ENCODE measurements at places on chromosomes 3 and 15.
A peak's percentile ranks its signal among the peaks of the same experiment; 100 is the strongest.

DNA sequence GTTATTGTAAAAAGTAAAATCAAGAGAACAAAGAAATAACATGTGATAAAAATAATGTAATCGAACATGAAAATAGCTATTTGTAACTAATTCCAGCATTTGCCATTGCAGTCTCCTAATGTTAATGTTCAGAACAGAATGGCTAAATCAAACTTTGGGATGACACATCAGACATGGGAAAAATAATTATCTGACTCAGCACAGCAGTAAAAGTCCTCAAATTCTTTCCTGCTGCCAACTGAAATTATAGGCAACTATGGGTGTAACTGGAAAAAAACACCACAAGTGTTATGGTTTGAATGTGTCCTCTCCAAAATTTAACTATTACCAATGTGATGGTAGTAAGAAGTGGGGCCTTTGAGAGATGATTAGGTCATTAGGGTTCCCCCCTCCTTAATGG is 446.7 kb downstream of the C3orf38 start:
- DNase-seq: no peak

- DNase-seq: no peak
These were observed 1.8 kb downstream of the GPR171 start for GRCh38 chr3:151201051-151201730.

DNA sequence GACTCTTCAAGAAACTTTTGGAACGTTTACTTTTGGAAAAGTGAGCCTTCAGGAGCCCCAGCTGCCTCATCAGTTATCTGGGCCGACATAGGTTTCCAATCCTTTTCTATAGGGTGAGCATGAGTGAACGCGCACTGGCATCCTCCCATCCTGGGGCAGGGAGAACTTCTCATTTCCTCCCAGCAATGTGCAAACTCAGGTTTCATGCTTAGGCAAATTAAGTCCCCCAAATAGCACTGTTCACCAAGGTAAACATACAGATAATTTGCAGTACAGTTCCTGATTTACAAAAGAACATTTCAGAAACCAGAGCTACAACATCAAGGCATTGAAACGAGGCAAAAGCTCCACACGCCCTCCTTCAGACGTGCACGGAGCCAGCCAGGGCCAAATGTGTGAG is 333.5 kb upstream of the NR2E3 start:
- no peak for DNase-seq

GRCh38 chr3:51670053-51670822 is 814 bp upstream of the TEX264 start:
- DNase-seq: no peak

GRCh38 chr3:69033470-69033869 is 18.7 kb downstream of the TMF1 start:
- DNase-seq: no peak

GRCh38 chr15:35305946-35306345 is 220.9 kb upstream of the NANOGP8 start:
- DNase-seq: peak; percentile 43

GRCh38 chr15:81002009-81002330 is 1.2 kb downstream of the TLNRD1 start:
- no peak for DNase-seq

DNA sequence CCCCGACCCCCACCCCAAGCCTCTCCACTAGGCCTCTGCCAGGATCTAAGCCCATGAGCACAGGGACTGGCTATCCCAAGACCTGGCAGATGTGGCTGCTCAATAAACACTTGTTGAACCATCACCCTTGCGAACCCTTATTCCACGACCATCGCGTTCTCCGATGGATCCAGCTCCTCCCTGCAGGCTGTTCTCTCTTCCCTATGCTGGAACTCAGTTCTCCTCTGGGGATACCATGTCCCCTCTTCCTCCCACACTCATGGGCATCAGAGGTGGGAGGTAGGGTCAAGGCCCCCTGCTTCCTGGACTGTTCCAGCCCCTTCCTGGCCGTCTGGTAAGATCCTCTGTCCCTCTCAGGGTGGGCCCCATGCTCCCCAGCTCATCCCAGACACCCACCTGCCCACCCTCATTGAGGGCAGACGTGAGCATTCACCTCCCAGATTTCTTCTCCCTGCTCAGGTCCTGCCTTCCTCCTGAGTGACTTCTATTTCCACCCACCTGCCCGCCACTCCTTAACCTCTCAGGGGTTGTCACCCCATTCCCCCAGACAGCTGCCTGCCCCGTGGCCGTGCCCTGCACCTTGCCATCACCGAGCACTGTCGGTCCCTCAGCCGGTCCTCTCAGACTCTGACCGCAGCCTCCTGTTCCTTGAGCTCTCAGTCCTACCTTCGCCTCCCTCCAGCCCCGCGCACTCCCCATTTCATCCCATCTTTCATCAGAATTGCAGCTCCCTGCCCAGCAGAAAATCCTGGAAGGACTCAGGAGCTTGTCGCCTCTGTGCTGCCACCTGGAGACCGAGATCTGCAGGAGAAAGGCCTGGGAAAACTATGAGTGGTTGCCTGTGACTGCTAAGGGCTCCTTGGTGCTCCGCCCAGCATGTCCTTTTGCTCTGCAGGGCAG is 42.0 kb downstream of the PML start:
- DNase-seq: peak; percentile 81

DNA sequence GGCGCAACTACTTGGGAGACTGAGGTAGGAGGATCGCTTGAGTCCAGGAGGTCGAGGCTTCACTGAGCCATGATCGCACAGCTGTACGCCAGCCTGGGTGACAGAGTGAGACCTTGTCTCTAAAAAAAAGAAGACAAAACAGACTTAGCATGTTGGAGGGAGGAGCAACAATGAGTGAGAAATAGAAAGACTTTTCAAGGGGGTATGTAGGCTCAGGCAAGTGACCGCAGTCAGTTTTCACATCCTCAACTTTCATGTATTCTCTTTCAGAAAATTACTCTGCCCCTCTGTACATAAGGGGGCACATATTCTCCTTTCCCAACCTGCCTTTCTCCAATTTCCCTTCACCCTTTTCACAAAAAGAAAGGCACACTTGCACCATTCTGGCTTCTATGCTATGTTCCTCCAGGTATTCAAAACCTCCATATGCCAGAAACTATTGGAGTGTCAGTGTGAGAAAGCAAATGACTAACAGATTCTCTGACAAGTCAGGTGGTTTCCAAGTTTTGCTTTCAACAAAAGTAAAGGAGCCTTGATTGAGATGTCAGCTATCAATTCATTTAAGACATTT is 7.6 kb downstream of the NSUN3 start:
- DNase-seq: no peak

- DNase-seq: no peak
These were observed 491 bp upstream of the SENP7 start for GRCh38 chr3:101513419-101513986.

DNA sequence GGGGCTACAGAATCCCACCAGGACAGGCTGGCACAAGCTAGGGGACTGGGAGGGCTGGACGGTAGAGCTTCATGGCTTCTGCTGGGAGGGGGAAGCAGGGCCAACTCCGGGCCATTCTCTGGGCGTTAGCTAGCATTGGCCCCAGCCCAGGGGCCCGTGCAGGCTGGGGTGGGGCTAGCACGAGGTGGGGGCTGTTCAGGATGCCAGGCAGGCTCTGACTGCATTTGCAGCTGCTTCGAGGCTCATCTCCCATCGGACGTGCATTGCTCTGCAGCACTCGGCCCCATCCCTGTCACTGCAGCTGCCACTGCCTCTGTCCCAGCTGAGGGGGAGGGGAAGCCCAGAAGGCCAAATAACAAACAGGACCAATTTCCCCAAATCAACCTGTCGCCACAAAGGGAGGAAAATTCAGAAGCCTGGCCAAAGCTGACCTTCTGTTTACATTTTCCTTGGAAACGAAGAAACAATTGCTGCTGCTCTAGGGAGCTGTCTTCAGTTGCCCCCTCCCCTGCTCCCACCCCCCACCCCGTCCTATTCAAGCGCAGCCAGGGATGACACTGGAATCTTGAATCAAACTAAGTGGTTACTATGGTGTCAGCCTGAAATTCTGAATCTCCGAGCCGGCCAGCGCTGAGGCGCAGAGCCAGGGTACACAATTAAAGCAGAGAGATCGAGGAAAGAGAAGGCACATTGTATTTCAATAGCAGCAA is 138.8 kb upstream of the PRR20G start:
- DNase-seq: no peak

DNA sequence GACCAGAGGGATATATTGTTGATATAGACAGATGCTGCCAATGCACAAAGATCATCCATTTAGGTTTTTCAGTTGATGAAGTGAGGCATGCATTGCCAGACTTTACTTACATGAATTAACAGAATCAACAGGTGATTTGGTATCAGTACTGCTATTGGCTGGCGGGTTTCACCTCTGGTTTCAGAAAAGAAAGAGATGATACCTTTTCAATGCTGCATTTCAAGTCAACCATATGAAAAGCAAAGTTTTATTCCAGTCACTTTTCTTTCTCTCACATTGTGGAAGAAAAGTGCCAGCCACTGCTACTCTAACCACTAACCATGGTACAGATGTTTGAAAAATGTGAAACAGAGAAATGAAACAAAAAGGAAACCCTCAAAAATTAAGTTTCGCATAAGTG is 289.1 kb downstream of the TIGIT start:
- no peak for DNase-seq

GRCh38 chr3:30186741-30187219 is 419.6 kb upstream of the TGFBR2 start:
- no peak for DNase-seq

DNA sequence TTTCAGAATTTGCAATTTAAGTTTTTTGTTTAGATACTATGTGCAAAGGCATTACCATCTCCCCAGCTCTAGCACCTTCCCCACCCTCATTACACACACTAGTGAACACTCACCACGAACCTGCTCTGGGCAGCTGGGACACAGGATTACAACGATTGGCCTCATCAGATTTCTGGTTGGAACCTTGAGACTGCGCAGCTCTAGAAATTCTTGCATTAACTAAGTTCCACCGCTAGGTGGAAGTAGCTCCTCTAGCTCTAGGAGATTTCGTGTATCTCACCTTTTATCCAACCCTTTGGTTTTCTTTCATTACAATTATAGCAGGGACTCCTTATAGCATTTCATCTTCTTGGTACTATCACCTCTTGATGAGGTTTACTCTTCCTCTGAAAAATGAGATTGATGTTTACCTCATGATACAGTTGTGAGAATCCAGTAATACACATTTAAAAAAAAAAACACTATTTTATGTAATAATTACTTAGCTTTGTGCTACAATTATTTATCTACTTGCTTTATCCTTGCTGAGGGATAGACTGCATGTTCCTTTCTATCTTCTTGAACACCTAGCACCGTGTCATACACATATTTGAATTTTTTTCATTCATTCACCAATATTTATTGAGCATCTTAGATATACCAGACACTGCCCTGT is 28.7 kb upstream of the PLOD2 start:
- DNase-seq: peak; percentile 58

GRCh38 chr3:169662843-169663160 is 710 bp downstream of the MECOM start:
- no peak for DNase-seq

- no peak for DNase-seq
These were observed 424.1 kb downstream of the MAGI1 start for GRCh38 chr3:65614585-65614984.

- peak; percentile 83 for DNase-seq
These were observed 86.1 kb downstream of the FOXP1 start for GRCh38 chr3:71497367-71497897.

GRCh38 chr3:38601956-38602550 is 47.4 kb downstream of the SCN5A start:
- no peak for DNase-seq

- no peak for DNase-seq
These were observed 176.0 kb upstream of the TMCO5A start for GRCh38 chr15:37758412-37758811.

GRCh38 chr3:187166750-187167149 is 27.5 kb upstream of the RPL39L start:
- no peak for DNase-seq

GRCh38 chr3:153669527-153669926 is 451.7 kb upstream of the ARHGEF26 start:
- no peak for DNase-seq

DNA sequence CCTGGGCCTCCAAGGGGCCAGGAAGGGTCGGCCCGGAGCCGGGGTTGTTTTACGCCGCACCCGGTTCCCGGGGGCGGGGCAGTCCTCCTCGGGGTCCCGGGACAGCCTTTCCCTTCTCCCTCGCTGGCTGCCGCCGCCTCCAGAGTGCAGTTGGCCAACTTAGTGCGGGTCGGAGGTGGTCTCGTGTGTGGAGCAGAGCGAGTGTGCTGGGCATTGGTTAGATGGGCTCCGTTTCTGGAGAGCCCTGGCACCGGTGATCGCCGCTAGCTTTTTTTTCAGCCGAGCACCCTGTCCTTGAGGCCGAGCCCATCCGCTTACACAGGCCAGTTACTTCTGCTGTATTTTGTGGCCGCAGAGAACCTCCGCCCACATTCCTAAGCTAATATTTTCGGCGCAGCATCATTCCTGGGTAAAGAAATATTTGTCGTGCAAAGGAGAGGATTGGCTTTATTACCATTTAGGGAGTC is 585 bp downstream of the KIF23 start:
- peak; percentile 74 for DNase-seq

DNA sequence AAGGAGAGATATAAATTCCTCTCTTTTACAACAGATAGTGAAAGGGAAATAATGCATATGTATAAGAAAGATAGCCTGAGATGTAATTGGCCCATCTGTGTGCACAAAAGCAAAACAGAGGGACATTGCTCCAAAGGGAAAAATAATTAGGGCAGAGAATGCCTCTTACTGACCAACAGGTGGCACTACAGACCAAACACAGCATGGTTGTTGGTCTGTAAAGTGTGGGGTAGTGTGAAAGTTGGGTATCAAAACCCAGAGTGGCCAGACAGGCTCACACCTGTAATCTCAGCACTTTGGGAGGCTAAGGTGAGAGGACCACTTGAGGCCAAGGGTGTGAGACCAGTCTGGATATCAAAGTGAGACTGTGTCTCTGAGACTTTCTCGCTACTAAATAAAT is 4.5 kb upstream of the TLNRD1 start:
- DNase-seq: no peak

- DNase-seq: no peak
These were observed 238.7 kb upstream of the RORA start for GRCh38 chr15:61467823-61468222.

- DNase-seq: no peak
These were observed 85.5 kb downstream of the TM4SF4 start for GRCh38 chr3:149560001-149560400.

DNA sequence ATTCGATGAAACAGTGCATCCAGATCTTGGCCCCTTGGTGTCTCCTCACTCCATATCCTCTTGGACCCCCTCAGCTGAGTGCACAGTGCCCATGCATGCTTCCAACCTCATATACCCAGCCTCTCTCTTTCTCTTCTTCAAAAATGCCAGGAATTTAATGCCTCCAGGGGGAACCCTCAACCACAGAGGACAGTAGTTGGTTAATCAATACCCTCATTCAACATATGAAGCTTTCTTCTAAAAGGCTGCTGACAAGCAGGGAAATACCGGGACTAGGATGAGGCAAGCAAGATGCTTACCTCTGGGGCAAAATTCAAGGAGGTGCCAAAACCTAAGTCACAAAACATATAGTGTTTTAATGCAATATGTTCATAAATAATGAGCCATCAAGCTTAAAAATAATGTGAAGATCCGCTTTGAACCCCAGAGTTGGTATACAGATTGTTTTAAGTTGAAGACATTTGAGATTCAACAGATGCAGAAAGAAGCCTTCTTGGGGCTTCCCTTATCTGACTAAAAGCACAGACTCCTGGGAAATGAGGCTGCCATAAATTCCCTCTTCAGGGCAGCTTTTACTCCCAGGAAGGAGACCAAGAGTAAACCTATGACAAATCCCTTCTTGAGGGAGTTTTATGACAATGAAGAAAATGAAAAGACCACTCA is 48.2 kb upstream of the FHIT start:
- peak; percentile 21 for DNase-seq

- DNase-seq: peak; percentile 42
These were observed 106.2 kb downstream of the IQSEC1 start for GRCh38 chr3:12966847-12967605.
